ENCODE measurements at places on chromosomes 1 and 21.

DNA sequence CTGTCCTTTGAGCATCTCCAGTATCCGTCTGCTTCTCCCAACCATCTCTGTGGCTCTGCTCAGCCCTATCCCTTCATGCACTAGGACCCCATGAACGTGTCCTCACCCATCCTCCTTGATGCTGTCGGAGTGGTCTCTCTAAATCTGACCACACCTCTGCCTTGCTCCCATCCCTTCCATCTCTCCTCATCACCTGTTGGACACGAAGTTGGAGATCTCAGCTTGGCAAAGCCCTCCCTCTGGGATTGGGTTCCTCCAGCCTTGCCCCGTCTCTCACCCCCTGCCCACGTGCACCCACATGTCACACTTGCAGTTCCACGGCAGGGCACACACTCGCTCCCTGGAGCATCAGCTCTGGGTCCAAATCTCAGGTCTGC, 135.7 kb downstream of the ACTL8 start:
- DNase-seq: no peak

DNA sequence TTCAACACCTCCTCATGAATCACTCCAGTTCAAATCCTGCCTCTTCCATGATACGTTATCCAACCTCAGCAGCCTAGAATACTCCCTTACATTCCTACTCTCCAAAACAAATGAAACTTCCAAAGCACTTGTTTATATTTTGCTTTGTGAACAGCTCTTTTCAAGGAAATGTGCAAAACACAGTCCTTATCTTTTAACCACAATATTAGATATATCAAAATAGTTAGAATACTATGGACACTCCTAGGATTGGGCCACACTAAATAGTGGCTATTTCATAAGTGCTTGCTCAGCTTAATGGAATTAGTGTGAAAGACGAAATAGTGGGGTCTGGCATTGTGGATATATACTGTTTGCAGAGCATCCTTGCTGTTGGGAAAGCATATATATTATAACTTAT, 173.5 kb downstream of the ZC3H11B start:
- DNase-seq: no peak

DNA sequence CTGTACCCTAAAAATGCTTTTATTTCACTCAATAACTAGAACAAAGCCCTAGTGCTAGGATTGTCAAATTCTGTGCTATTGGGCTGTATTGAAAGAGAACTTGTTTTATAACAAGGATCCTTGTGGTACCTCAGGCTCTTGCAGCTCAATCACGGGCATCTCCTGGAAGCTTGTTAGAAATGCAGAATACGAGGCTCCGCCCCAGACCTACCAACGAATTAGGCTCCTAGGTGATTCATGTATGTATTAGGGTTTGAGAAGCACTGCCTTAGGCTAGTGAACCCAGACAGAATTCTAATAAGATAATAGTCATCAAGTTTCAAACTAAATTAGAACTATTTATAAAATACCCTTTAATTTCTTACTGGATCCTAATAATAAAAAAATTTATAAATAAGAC, 45.6 kb downstream of the ZZZ3 start:
- DNase-seq: no peak

DNA sequence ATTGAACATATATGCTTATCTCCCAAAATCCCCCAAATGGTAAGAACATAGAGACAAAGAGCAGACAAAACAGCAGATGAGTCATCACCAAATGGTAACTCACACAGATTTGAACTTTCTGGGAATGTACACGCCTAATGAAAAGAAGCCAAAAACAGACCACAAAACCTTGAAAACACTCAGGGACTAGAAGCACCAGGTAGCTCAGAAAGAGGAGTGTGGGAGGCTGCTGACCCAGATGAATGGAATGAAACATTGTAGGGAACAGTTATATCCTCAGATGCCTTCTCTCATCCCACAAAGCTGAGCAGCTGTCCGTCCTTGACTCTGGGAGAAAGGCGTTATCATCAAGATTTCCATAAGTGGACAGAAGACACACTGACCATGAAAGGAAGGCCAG, 307.0 kb upstream of the USP25 start:
- no peak for DNase-seq

- DNase-seq: no peak
These were observed 4.2 kb downstream of the CLIC6 start for GRCh38 chr21:34673006-34673405.

DNA sequence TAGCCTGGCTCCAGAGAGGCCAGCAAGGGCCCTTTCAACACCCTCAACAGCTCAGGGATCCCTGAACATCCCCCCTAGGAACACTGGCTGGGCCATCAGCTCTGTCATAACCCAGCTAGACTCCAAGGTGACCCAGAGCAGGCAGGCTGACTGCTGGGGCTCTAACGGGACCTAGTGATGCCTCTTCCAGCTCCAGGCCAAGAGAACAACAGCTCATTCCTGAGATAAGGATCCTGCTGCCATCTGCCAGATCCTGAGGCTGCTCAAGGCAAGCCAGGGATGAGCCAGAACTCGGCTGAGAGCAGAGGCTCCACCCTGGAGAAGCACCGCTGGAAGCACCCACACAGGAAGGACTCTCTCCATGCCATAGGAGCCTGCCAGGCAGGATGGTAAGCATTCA, 2.0 kb downstream of the VSIG8 start:
- DNase-seq: no peak

Measured in amniotic stem cell (primary cell).